ENCODE measurements at places on chromosomes 5 and 9.

DNA sequence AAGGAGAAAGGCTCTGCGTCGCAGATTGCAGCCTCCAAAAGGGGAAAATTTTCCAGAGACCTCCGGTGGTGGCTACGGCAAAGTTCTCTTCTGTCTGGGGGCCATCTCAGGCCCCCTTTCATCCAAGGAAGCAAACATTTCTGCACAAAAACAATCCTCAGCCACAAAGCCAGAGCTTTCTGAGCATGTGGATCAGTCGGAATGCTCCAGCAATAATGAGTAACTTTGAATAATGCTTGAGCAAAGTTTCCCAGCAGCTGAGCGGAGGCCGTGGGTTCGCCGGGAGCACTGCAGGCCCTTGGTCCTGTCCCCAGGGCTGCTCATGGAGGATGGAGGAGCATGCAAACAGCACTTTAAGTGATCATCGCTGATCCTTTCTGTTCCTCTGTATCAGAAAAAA is 60.2 kb upstream of the UNC5A start:
- no peak for DNase-seq

DNA sequence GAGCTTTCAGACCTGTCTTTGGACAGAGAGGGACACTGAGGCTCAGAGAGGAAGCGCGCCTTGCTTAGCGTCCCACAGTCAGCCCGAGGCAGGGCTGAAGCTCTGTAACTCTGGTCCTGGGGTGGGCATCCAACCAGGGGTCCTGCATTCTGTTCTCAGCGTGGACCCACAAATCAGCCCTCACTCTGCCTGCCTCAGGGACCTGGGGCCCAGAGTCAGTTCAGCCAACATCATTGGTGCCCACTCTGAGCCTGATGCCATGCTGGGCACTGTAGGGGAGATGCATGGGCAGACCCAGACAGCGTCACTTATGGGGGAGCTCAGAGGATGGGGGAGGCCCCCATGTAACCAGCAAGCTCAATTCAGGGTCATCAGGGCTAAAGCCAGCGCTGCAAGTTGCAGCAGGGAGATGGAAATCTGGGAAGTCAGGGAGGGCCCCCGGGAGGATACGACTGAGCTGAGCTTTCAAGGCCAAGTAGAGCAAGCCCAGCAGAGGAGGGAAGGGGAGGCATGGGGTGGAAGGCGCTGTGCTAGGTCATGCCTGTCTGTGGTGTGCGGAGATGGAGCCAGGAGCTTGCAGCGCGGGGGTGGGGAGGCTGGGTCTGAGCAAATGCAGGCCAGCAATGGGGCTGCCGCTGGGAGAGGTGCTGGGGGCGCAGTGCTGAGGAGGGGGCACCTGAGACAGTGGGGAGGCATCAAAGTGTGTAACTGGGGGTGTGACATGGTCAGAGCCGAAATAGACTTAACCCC is 21.1 kb downstream of the CORO2A start:
- no peak for DNase-seq

GRCh38 chr5:32462618-32463017 is 18.1 kb upstream of the ZFR start:
- peak; percentile 83 for DNase-seq

- no peak for DNase-seq
Observed at GRCh38 chr5:133205649-133206048, 153.8 kb downstream of the HSPA4 start.

DNA sequence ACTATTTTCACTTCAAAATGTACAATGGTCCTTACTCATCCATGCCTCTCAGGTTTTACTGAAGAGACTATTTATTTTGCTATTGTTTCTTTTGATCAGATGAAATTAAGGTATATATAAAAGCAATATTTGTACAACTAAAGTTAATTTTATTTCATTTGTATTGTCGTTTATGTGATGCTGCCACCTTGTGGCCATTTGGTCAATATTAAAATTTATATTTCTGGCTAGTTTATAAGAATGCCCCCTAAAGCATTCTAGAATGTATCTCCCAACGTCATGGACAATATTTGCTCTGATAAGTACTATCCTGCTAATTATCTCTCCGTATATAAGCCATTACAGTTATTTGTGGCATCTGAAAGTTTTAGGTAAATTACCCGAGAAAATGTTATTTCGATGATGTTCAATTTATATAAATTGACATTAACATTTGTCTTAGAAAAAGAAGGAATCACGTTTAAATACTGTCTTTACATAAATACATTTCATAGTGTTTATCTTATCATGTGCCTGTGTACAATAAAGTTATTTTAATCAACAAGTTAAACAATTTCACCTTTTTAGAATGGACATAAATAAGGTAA is 680.0 kb downstream of the TAF11L14 start:
- DNase-seq: peak; percentile 27

DNA sequence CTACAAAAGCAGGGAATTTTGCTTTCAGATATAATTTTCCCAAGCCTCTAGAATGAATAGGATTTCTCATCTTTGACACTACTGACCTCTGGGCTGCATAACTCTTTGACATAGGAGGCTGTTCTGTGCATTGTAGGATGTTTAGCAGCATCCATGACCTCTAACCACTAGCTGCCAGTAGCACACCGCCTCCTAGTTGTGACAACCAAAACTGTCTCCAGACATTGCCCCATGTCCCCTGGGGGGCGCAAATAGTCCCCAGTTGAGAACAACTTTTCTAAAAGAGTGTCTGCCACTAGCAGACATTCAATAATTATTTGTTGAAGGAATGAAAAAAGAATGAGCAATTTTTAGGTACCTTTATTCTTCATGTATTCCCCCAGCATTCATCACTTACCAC is 51.8 kb downstream of the POU4F3 start:
- DNase-seq: no peak

- peak; percentile 99 for DNase-seq
Observed at GRCh38 chr5:14156650-14157492, 13.7 kb downstream of the TRIO start.

- peak; percentile 46 for DNase-seq
Observed at GRCh38 chr5:79236362-79236969, 535 bp downstream of the JMY start.

GRCh38 chr9:1319436-1319835 is 269.3 kb downstream of the DMRT2 start:
- DNase-seq: no peak

Measured in fibroblast of skin of back (primary cell).